ENCODE measurements at places on chromosomes 3 and 15.

GRCh38 chr15:79380755-79381497 is 51.2 kb upstream of the MINAR1 start:
- DNase-seq, result peak; percentile 37

GRCh38 chr3:52144034-52144795 is 10.0 kb downstream of the POC1A start:
- DNase-seq, result peak; percentile 81

DNA sequence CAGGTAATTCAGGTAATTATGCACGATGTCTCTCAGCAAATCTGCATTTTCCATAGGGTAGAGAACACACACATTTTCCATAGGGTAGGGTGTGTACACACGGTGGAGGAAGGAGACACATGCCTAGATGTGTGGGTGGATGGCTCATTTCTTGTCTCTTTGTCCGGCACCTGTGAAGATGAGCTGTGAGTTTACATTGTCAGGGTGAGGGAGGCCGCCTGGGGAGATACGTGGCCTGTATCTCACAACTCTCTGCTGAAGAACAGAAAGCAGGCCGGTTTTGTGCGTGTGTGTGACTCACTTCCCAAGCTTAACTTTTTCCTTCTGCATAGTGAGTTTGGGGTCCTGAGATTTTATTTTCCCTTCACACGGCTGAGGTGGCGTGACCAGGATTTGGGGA is 60.3 kb downstream of the SLC6A6 start:
- DNase-seq, result no peak

DNA sequence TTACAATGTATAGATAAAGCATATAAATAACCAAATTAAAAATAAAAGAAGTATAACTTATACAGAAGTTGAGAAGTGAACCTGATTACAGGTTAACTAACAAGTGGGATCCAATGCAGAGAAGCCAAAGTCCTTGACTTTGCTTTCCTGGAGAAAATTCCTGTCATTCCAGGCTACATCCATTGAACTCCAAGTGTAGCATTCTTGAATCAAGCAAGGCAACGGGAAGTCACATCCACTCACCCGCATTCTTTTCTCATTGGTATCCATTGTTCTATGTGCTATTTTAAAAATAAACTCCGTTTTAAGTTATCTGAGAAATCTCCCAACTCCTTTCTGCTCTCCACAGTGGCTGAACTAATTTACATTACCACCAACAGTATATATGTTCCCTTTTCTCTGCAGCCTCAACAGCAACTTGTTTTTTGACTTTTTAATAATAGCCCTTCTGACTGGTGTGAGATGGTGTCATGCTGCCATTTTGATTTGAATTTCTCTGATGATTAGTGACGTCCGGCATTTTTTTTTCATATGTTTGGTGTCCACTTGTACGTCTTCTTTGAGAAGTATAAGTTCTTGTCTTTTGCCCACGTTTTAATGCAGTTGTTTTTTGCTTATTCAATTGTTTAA is 534.3 kb downstream of the ROBO1 start:
- DNase-seq, result no peak

GRCh38 chr3:9729419-9729818 is 2.1 kb upstream of the BRPF1 start:
- DNase-seq, result no peak

DNA sequence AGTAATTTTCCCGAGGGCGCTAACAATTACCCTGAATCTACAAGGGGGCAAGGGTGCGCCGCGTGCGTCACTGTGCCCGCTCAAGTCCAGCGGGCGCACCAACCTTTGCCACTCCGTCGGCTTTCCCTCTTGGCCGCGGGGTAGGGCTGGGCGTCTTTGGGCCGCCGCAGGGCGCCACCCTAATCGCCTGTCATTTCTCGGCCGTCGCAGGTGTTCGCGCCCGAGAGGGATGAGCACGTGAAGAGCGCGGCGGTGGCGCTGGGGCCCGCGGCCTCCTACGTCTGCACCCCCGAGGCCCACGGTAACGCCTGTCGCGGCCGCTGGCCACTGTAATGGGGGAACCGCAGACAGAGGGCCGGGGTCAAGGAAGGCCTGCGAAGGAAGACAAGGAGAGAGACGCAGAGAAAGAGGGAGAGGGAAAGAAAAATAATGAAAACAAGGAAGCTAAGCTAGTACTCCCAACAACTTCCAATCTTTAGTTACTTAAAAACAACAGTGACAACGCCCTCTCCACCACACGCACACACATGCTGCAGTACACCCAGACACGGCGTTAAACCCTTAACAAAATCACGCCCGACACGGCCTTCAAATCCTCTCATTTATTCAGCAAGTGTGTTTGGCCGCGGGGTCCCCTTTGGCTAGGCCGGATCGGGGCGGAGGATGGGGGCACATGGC is 3.8 kb downstream of the SKOR1 start:
- DNase-seq, result no peak

DNA sequence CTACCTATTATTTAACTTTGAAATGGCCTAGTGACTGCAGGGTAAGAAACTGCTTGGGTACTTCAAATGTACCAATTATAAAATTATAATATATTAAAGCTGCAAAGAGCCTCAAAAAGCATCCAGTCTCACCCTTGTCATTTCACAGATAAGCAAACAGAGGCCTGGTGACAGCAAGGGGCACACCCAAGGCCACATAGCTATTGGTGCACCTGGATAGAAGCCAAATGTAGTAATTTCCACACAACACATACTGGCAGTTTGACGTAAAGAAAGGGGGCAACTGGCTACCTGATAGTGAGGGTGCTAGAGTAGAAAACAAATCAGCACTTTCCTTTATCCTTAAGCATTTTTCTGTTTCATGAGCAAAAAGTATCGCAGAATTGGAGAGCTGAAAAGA is 51.1 kb downstream of the IFT57 start:
- DNase-seq, result no peak

GRCh38 chr3:112437146-112438022 is 61.9 kb downstream of the BTLA start:
- DNase-seq, result peak; percentile 21

DNA sequence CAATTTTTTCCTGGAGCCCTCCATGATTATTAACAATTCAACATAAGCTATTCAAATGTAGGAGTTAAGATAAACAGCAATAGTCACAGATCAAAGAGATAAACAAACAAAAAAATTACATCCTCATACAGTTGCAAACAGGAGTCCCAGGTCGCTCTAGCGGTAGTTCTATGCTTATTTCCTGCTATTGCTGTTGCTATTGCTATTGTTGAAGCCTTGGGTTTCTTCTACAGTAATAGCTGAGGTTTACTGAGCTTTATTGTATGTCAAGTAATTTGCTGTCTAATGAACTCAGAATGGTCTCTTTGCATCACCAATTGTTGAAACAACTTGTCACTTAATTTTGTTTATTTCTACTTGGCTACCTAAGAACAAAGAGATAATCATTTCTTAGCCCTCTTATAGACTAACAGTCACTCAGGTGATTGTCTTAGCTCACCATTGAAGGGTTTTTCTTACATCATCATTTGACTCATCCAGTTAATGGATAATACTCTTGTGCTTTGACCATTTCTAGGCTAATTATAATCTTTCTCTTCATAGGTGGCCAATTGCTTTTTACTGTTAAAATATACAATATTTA is 654.6 kb downstream of the MECOM start:
- no peak for DNase-seq

GRCh38 chr3:197711973-197712707 is 24.6 kb downstream of the RUBCN start:
- peak; percentile 90 for DNase-seq

GRCh38 chr3:129001101-129001805 is at the start of gene EFCC1:
Gene EFCC1, plus strand, starts transcription at chr3:129001304. Its CDS starts 325 bp downstream, at chr3:129001629.
- no peak for DNase-seq

DNA sequence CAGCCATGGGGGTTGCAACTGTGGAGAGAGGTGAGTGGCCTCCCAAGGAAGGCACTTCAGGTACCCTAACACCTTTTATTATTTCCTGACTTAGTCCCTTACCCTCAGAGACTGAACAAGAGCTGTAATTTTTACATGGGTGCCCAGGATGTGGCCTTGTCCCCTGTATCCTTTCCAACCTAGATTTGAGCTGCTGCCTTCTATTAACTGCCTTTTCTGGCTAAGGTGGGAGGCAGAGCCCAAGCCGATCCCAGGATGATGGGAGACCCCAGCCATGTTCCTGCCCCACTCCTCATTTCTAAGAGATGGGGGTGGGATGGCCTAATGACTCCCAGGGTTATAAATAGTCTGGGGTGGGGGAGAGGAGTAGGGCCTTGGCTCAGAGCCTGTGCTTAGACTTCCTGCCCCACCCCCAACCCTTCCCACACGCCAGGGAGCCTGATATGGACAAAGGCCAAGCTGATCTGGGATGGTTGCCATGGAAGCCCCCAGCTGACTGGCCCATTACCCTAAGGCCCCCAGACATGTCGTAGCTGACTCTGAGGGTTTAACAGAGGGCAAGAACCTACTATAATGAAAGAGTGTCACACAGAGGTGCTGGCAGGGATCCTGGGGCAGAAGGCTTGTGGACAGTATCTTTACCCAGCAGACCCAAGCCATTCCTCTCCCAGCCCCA is 1.9 kb downstream of the KLHDC8B start:
- DNase-seq, result no peak

DNA sequence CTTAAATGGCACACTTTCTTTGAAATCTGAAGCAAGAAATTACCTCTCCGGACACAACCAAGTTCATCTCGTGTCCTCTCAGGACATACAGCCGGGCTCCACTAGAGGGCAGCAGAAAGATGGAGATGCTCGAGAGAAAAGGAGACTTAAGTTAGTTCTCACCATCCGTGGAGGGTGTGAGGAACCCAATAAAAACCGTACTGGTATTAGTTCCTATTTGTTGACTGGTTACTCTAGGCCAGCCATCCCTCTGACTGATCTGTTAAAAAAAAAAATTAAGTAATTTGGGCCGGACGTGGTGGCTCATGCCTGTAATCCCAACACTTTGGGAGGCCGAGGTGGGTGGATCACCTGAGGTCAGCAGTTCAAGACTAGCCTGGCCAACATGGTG is 7.9 kb upstream of the CYP11A1 start:
- peak; percentile 69 for DNase-seq

DNA sequence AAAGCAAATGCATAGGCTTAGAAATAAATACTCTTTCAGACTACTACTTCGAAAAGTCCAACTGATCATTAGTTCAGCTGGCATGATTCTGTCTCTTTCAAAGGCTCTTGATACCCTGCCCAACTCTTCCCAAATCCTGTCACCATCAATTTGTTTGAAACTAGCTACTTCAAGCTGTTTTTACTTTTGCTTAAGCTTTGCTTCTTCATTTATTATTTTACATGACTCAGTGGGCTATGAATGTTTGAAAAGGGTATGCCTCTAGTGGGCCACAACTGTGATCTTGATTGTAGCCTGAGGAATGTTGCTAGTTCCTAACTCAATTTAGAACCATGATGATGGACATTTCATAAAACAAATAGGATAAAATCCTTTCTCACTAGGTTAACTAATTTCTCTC is 340.8 kb downstream of the NAALADL2 start:
- no peak for DNase-seq
